Activated CD4-positive, alpha-beta T cell treated with anti-CD3 and anti-CD28 coated beads for 4 hours (primary cell): ENCODE measurements at places on chromosomes 1 and 21.

DNA sequence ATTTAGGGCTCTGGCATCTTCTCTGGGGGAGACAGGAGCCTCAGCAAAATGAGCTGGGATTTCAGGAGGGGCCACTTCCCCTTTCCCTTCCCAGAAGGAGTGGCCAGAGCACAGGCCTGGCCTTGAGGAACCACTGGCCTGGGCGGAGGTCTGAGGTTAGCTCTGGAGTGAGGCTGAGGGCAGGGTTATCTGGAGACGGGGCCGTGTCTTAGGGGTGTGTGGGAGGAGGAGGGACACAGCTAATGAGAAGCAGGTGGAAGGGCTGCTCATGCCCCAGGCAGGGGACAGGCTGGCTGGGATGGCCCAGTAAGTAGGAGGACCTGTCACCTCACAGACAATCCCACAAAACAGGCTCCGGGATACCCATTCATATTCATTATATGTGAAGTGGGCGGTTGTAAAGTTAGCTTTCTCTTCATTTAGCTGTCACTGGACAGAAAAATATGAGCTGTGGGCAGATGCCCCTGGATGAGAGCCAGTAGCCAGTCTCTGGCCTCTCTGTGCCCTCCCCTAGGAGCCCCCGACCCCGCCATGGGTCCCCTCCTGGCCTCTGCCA, 12.4 kb downstream of the ALX3 start:
- DNase-seq: no peak

GRCh38 chr21:42819861-42820615, 59.3 kb downstream of the WDR4 start:
- DNase-seq: no peak

GRCh38 chr1:203327684-203328457, 22.6 kb downstream of the BTG2 start:
- DNase-seq: peak; percentile 63

DNA sequence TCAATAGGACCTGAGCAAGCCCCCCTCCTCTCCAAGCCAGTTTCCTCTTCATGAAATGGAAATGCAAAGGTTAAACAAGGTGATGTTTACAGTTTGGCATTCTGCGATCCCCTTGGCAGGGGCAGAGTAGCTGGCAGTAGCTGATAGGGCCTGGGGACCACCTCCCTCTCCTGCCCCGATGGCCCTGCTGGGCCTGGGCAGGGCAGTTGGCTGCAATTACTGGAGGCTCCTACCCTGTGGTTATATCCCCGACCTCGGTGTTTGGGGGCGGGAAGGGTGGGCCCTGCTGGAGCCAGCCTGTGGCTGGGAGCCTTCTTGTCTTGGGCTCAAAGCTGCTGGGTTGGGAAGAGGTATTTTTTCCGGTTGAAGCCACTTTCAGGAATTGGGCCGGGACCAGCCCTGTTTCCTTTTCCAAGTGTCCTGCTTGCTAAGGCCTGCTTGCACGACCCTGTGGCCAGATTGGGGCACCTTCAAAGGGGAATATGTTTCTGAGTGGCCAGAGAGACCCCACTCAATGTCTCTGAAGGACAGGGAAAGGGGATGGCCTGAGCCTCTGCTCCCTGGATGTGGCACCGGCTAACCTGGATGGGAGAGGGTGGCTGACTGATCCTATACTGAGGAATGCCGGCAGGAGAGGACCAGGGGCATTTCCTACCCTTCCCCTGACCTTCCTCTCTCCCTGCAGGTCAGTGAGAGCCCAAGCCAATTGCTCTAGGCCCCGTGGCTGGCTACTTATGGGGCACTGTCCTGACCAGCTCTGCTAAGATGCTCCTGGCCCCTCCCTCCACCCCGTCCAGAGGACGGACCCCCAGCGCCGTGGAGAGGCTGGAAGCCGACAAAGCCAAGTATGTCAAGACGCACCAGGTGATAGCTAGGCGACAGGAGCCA, 1.9 kb downstream of the FAM110D start:
- no peak for DNase-seq

DNA sequence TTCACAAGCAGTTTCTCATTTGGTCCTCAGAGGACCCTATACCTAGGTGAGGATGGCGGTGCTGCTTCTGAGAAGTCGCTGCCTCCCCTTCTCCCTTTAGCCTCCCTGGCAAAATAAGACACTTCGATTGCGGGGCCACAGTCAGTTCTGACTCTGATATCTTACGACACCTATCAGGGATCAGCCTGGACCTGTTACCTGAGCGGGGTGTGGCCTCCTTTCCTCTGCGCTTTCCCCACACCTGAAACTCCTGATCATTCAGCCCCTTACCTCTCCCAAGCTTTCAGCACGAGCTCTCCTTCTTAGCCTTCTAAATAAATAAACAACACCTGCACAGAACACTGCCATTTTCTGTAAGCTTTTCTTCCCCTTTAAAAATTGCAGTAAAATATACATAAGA, 24.6 kb upstream of the GPR137B start:
- no peak for DNase-seq

- DNase-seq: no peak
These were observed 183.2 kb downstream of the TRABD2B start for GRCh38 chr1:47813970-47814369.

DNA sequence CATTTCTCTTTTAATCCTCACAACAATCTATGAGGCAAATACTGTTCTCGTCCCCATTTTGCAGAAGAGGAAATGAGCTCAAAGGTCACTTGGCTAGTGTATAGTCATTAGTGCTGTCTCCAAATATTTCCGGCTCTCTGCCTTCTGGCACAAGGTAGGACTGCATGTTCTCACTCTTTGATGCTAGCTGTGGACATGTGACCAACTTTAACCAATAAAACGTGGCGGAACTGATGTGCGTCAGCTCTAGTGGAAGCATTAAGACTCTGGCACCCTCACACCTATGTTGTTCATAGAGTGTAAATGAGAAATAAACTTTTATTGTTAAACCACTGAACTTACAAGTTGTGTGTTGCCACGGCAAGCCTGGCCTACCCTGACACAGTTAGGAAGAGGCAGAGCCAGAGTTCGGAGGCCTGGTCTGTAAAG, 5.0 kb upstream of the KIF21B start:
- no peak for DNase-seq

- peak; percentile 8 for DNase-seq
These were observed 53.3 kb upstream of the SYT14 start for GRCh38 chr1:209884665-209885117.

- no peak for DNase-seq
These were observed 246.0 kb upstream of the AJAP1 start for GRCh38 chr1:4408380-4408779.

- DNase-seq: no peak
These were observed 47.9 kb upstream of the CNN3 start for GRCh38 chr1:94974824-94975223.

DNA sequence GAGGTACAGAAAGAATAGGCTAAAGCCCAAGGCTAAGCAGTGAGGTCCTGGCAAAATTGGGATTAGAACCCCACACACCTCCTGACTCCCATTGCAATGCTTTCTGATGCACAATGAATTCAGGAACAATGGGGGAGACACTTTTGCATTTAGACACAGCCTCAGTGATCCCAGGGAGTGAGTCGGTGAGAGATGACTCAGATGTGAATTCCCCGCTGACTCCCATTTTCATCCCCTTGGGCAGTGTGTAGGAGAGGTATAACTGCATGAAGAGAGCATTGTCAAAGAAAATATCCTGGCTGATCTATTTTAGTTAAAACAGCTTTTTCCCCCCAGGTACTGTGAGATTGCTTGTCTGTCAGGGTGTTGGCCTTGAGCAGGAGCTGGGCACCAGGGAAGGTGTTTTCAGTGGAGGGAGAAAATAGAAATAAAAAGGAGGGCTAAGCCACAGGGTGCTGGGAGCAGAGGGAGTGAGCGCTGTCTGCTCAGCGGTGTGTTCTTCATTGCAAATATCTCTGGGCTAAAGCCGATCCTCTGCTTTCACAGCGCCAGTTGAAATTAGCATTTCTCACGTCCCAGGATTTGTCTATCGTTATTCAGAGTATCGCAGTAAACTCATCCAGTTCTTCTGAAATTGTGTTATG, 247.7 kb upstream of the PTBP2 start:
- no peak for DNase-seq

- DNase-seq: peak; percentile 24
These were observed 24.2 kb upstream of the PHTF1 start for GRCh38 chr1:113783254-113784103.

DNA sequence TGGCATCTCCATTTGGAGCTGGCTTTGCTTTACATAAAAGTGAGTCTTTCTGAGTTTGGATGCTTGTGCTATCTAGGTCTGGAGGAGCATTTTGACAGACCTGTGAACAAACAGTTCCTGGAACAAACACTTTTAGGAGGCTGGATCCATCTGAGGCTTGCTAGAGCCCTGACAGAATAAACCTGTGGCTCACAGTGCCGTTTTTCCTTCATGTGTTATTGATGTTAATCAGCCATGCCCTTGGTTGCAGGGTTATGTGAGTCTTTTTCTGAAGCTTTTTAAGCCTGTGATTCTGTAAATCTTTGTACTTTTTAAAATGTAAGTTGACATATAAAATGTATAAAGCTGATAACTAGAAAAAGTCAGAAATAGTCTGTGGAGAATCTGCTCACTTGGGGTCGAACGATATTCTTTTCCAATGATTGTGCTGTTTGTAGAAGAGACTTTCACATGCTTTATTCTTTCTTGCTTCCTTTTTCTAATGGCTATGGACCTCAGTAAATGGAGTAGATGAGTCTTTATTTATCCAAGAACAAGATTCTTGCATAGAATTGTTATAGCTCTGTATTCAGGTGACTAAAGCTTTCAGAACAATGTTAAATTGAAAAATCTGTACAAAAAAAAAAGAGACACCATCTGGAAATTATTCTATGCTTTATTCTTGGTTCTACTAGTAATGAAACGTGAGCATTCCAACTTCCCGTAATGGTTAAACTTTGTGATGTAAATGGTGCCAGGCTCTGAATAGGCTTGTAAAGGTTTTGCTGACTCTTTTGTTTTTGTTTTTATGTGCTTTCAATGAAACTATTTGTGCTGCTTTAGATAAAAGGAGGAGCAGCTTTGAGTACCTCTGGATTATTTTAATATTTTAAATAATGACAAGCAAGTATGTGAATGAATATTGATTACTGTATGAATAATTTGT, 53.7 kb downstream of the CACHD1 start:
- DNase-seq: no peak

DNA sequence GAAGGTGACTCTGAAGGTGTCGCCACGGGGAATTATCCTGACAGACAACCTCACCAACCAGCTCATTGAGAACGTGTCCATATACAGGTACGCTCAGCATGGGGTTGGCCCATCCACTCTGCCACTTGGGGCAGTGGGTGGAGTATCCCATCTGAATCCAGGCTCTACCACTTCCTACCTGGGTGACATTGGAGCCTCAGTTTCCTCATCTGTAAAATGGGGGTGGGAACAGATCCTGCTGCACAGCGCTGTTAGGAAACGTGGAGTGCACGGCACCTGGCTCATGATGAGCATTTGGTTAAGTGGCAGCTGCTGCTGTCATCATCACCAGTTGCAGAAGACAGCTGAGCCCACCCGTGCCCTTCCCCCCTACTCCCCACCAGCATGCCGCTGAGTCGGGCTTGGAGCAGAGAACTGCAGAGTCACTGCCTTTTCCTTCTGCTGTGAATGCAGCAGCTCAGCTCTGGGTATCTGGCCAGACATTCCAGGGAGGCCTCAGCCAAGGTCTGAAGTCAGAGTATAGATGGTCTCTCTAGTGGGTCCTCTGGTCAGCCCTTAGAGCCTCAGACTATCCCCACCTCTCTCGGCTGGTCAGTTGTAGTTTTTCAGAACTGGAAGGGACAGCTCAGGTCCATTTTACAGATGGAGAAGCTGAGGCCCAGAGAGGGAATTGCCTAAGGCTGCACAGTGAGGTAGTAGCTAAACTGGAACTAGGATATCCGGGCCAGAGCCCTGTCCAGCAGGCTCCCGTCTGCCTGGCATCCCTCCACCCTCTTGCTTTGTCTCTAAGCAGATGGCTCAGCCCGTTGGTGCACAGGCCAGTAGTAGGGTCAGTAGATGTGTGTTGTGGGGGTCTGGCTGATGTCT, 11.7 kb downstream of the LDLRAP1 start:
- DNase-seq: no peak

- no peak for DNase-seq
These were observed 24.0 kb downstream of the COQ8A start for GRCh38 chr1:226964068-226964425.

- no peak for DNase-seq
These were observed 57.5 kb downstream of the IARS2 start for GRCh38 chr1:220151454-220151853.

GRCh38 chr1:199510314-199510713, 517.2 kb upstream of the NR5A2 start:
- no peak for DNase-seq

DNA sequence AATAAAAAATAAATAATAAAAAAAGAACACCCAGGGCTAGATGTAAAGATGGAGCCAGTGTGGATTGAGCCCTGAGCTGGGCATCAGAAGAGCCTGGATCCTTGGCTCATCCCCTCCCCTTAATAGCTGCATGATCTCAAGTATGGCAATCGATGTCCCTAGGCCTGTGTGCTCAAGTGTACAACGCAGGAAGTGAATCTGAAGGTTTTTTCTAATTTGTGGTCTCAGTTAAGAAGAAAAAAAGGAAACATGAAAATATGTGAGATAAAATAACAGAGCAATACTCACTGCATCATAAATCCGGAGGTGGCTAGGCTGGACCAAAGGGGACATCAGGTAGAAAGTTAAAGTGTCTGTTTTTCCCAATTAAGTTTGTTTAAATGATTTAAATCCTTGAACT, 47.3 kb upstream of the SLC44A3 start:
- no peak for DNase-seq

- DNase-seq: no peak
These were observed 56.1 kb downstream of the KAZN start for GRCh38 chr1:14654554-14654953.

- no peak for DNase-seq
These were observed 10.9 kb upstream of the BARHL2 start for GRCh38 chr1:90727917-90728501.

- DNase-seq: no peak
These were observed 110.4 kb downstream of the KCND3 start for GRCh38 chr1:111879081-111879480.

GRCh38 chr1:48697066-48697707, 79.5 kb downstream of the BEND5 start:
- peak; percentile 34 for DNase-seq

DNA sequence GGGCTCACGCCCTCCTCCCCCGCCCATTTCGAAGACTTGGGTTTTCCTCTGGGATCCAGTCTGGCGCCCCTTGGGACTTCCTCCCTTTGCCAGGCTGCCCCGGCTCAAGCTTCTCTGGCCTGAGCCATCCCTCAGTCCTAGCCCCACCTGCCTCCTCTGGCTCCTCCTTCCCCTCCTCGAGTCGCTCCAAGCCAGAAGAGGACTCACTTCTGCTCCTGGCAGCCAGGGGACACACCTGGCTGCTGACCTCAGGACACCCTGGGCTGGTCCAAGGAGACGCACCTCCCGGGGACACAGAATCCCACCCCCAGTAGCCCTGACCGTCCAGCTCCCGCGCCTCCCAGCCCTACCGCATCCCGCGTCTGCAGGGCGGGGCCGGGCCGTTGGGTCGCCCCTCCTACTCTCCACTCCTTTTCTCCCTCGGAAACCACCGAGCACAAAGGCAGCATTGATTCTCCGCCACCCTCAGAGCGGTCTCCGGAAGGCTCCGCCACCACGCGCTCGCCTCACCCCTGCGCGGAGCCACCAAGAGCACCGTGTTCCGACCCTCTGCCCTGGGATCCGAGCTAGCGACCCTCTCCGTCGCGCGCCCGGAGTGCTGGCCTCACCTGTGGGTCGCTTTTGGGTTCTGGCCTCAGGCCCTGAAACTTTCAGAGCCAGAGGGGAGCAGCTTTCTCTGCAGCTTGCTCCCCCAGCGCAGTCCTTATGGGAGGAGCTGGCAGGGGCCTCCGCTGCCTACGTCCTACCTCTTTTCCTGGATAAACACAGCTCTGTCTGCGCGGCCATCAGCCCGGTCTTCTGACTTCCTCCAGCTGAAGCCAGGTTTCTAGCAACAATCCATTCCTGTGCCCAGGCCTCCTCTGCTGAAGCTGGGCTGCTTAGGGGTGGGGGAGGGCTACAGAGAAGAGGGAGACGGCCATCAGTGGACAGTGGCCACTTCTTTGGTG, at the start of gene C2CD4D:
Gene C2CD4D (minus strand): TSS at position 364 of the 947 bp plus-strand sequence. CDS start 831 bp downstream, outside the sequence.
- peak; percentile 66 for DNase-seq
